ENCODE measurements at places on chromosomes 7 and 10.
A peak's percentile ranks its signal among the peaks of the same experiment; 100 is the strongest.

DNA sequence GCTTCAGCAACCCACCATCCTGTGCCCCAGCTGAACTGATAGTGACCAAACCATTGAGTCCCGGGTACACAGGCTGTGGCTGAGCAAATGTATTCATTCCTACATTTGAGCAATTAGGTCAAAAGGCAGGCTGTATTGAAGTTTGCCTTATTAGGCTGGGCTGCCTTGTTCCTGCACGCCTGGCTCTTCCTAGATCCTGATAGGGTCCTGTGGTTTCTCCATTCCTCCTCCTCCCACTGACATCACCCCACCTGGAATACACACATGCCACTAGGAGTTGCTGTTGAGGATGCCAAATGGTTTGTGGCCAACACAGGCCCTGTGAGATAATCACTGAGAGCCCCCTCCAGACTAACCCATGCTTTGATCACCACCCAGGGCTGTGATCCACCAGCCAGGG, 66.4 kb upstream of the FGFR2 start:
- no peak for DNase-seq

DNA sequence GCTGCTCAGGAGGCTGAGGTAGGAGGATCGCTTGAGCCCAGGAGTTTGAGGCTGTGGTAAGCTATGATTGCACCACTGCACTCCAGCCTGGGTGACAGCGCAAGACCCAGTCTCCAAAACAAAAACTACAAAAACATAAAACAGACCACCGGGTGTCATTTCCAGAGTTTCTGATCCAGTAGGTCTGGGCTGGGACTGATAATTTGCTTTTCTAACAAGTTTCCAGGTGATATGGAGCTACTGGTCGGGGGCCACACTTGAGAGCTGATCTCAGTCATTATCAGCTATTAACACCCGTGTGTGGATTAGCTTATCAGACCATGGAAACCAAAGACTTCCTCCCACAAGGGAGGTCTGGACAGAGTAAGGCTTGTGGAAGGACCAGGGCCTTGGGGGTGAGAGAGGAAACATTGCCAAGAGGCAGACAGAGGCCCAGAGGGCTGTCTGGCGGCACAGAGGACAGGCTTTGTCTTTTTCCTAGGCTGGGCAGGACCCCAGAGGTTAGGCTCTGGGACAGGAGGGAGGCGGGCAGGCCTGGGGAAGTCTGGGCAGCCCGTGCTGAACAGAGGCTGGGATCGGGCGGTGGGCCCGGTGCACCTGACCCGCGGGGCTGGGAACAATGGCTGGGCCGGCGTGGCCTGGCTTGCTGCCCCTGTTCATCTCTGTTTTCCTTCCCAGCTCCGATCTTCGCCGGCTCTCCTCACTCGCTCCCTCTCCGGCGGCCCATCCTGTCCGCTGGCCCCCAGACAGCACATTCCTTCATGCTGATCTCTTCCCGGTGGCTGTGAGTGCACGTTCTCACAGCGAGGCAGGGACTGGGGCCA, 25.2 kb downstream of the TMEM270 start:
- DNase-seq: no peak

GRCh38 chr7:106693677-106694353, 32.9 kb upstream of the CCDC71L start:
- no peak for DNase-seq

GRCh38 chr7:135386181-135386580, 123.7 kb downstream of the CNOT4 start:
- no peak for DNase-seq

DNA sequence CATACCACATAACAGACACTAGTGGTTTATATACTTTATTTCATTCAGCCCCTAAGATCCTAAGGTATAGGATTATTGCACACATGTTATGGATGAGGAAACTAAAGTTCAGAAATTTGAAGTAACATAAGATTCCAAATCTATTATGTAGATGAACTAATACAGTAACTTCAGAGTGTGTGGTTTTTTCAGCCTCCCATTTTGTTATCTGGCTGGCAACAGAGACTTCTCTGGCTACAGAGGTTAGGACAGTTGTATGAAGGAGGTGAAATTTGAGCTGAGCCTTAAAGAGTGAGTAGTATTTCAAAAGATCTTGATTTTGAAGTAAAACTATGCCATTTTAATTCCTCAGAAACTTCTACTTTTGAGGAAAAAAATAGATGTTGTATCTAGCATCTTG, 125.4 kb downstream of the MAPK8 start:
- no peak for DNase-seq

DNA sequence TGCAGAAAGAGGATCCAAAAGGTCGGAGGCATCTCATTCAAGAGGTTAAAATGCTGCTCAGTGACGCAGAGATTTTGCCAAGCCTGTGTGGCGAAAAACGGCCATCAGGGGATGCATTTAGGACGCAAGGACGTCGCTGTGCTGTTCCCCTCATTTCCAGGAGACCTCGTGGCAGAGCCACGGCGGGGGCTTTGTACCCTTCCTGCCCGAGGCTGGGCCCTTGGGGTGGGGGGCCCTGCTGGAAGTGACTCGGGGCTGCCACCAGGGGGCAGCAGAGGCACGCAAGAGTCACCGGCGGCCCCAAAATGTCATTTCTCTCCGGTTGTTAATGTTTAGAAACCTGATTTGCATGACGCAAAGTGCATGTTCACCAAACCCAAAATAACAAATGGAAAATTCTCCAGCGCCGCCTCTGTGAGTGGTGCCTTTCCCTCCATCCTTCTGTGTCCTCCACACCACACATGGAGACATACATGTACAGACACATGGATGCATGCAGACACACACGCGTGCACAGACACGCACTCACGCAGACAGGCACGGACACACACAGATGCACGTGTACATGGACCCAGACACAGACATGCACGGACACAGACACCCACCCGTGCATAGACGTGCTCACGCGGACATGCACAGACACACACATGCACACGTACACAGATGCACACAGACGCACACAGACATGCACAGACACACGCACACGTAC, 51.0 kb upstream of the NKX6-2 start:
- DNase-seq: peak; percentile 5

- DNase-seq: no peak
These were observed 144.0 kb upstream of the ASAH2 start for GRCh38 chr10:50395271-50395670.
